ENCODE measurements at places on chromosomes 4 and X.

DNA sequence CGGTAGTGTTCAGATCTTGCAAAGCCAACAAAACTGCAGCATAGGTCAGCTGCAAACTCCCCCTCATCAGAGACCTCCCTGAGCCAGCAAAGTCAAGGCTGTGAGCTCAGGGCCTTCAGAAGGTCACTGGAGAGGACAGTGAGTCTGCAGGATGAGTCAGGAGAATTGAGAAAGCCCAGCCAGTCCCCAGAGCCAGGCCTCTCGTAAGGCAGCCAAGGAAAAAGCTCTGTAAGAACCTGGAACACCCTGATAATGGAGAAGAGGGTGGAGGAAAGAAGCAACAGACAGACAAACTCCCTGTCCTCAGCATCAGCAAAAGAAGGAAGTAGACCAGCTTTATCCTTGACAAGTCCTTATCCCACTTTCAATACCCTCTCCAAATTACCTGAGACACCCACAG lies 33.0 kb downstream of the GRIA3 start:
- DNase-seq = no peak

- no peak for DNase-seq
Observed at GRCh38 chr4:170420255-170420693, 330.5 kb upstream of the AADAT start.

DNA sequence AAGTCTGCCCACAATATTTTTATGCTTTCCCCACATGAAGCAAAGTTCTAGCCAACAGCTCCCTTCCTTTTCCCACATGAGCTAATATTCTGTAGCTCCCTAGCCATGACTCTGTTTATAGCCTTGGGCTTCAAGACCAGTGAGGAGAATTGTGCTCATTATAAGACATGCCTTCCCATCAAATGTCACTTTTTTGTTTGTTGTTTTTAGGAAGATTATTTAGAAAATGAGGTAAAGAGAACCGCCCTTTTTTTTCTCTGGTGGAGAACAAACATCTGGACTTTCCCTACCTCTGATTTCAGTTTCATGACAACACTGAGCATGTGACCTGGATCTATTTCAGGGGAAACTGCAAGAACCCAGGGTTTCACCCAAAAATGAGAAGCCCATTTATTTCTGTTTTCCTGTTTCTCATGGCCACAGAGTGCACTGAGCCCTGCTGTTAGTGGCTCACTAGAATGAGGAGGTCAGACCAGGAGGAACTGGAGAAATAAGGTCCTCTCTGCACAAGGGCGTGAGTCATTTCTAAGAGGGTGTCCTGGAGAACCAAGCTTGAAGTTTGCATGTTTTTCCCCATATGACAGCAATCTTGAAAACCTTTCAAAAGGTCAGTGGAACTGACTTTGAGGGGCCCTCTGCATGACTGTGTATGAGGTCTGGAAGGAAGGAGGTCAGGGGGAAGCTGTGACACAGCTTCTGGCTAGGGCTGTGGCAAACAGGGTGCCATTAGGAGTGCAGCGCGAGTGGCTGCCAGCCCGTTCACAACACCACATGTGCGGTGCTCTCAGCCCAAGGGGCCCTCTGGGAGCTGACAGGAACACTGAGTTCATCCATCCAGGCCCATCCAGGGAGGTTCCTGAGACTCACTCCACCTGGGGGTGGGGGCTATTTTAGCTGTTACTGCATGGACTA lies 55.2 kb downstream of the CHST7 start:
- no peak for DNase-seq

DNA sequence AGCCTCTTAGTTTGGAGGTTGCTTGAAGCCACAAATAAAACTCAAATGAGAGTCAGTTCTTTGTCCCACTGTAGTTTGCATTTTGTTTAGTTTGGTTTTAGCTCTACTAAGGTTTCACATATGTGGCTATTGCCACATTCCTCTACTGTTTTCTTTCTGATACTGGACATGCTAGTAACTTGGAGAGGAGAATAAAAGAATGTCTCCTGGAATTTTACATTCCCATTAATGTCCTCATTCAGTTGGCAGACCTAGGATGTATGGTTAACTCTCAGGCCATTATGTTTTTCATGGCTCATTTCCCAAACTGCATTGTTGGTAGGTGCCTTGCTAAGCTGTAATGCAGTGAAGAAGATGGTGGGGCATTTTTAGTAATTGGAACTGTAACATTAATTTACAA lies 29.9 kb downstream of the UPRT start:
- no peak for DNase-seq

DNA sequence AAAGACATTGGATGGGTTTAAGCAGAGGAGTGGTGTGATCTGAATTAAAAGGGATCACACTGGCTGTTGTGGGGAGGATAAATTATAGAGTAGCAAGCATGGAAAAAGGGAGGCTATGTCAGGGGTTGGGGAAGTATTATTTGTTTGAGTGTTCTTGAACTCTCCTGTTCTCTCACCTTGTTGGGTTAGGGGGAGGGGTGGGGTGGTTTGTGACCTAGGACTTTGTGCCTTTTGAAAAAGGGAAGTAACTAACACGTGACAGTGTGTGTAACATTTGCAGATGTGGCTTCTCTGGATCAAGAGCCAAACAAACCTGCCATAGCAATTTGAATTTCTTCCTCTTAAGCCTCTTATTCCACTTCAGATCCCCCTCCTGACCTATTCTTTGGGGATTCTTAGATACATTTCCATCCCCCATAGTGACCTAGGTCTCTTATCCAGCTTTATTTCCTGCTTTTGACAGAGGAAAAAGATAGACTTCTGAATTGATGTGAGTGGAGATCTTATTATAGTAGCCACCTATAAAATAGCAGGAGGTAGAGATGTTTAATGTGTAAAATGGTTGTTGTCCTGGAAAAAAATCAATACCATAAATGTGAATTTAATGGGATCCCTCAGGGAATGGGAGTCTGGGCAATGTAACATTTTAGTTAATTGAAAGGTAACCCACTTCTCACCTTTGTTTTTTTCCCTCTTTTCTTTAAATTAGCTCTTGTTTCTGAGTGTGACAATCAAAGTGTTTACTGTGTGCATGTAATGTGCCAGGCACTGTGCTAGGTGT lies 120.4 kb downstream of the CT47B1 start:
- no peak for DNase-seq

- DNase-seq = peak; percentile 63
Observed at GRCh38 chrX:55907968-55908607, 190.5 kb downstream of the RRAGB start.
